Activated T-cell treated with anti-CD3 and anti-CD28 coated beads, Interleukin-2, amount 50 U/mL, for 72 hours (primary cell): ENCODE measurements at places on chromosomes 6 and 20. TPM values are rescaled to one million over a fixed set of nuclear protein-coding genes. Genes with fewer than 3 reads are reported as not detected.

The SLC2A10 gene
- 0.07 TPM for total RNA-seq

The PPP1R16B gene
- 143 TPM for total RNA-seq

The FAM217A gene
- not detected for total RNA-seq

The C6orf52 gene
- total RNA-seq: 2.7 TPM

The COL11A2 gene
- 3.2 TPM for total RNA-seq

The GPR6 gene
- not detected for total RNA-seq

The SNAP25 gene
- total RNA-seq: 6.9 TPM

The IFT52 gene
- 23.5 TPM for total RNA-seq

The UFL1 gene
- total RNA-seq: 35.2 TPM

The OPN5 gene
- total RNA-seq: not detected

The IL20RA gene
- not detected for total RNA-seq

The COL19A1 gene
- total RNA-seq: 0.26 TPM

The STMND1 gene
- total RNA-seq: not detected

The C4B gene
- 6.4 TPM for total RNA-seq

The WFDC12 gene
- not detected for total RNA-seq

The DHX35 gene
- total RNA-seq: 14.2 TPM

The PRSS35 gene
- not detected for total RNA-seq

The MLIP gene
- not detected for total RNA-seq

The ANKRD6 gene
- 4.2 TPM for total RNA-seq

The NDRG3 gene
- 25.4 TPM for total RNA-seq

The TBC1D32 gene
- total RNA-seq: 7.4 TPM

The CD40 gene
- 4.2 TPM for total RNA-seq

The RING1 gene
- total RNA-seq: 30.1 TPM

The GSTA5 gene
- total RNA-seq: not detected

The BPIFA1 gene
- not detected for total RNA-seq

The TOP1 gene
- 78.7 TPM for total RNA-seq

The LINC00237 gene
- 0.49 TPM for total RNA-seq

The BLOC1S5 gene
- total RNA-seq: 37.1 TPM

The RAE1 gene
- 47.6 TPM for total RNA-seq

The GPX5 gene
- total RNA-seq: not detected

The CLPSL1 gene
- total RNA-seq: not detected

The ENPP1 gene
- total RNA-seq: 1.2 TPM

The LRRN4 gene
- total RNA-seq: not detected

The TULP4 gene
- 20.8 TPM for total RNA-seq

The CALHM4 gene
- not detected for total RNA-seq

The HLA-DRB5 gene
- not detected for total RNA-seq

The CRISP3 gene
- total RNA-seq: not detected

The SLC26A8 gene
- 0.44 TPM for total RNA-seq

The FAM209A gene
- 2.2 TPM for total RNA-seq
